ENCODE measurements at places on chromosomes 16 and 17. TPM values are rescaled to one million over a fixed set of nuclear protein-coding genes. Genes with fewer than 3 reads are reported as not detected.

STRADA gene
- 40.9 TPM for total RNA-seq

UMOD gene
- total RNA-seq, result not detected

LDHD gene
- total RNA-seq, result not detected

CALB2 gene
- not detected for total RNA-seq

DNA sequence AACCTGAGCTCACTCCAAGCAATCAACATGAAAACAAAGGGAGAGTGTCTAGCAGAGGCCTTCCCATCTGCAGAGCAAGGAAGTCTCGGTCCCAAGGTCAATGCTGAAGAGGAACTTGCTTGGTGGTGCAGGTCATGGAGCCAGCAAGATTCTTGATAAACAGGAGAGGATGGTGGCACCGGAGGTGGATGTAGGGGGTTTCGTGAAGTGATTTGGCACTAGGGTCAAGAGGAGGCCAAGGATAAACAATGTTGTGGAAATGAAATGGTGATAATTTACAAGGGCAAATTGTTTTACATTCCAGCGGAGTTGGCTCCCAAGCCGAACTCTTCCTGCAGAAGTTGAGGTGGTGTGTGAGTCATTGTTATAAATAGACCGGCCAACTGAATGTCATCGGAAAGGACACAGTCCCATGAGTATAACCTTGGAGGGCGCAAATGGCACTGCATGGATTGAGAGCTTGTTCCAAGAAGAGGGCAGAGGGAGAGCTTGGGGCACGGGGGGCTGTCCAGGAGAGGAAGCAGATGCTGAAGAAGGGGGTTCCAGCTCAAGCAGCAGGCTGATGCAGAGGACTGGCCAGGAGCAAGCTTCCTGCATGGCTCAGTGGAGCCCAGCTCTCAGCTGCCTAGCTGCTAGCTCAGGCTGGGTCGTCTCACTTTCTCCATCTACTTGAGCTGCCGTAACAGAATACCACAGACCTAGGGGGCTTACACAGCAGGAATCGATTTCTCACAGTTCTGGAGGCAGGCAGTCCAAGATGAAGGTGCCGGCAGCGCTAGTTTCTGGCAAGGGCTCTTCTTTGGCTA lies 136.6 kb downstream of the COPRS start:
- DNase-seq, result no peak

DNA sequence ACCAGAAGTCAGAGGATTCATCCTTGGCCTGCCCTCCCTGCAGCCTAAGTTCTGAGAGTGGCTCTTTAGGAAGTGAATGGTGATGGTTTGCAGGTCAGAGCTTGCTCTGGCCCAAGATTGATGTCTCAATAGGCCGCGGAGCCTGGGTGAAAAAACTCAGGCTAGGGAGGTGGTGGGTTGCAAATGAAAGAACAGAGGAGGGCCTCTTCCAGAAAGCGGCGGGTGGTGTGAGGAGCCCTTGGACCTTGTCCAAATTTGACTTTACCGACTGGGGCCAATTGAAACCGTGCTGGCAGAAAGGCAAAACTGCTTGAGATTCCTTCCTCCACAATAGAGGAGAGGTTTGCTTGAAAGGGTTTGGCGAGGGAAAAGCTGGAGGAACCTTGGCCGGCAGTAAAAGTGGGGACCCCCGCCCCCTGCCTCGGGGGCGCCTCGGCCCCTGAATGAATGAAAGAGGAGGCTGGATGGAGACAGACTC lies 331.3 kb downstream of the SEC14L1 start:
- no peak for DNase-seq

- DNase-seq, result no peak
Measured at GRCh38 chr17:65609749-65610148, 48.3 kb upstream of the AXIN2 start.

DNA sequence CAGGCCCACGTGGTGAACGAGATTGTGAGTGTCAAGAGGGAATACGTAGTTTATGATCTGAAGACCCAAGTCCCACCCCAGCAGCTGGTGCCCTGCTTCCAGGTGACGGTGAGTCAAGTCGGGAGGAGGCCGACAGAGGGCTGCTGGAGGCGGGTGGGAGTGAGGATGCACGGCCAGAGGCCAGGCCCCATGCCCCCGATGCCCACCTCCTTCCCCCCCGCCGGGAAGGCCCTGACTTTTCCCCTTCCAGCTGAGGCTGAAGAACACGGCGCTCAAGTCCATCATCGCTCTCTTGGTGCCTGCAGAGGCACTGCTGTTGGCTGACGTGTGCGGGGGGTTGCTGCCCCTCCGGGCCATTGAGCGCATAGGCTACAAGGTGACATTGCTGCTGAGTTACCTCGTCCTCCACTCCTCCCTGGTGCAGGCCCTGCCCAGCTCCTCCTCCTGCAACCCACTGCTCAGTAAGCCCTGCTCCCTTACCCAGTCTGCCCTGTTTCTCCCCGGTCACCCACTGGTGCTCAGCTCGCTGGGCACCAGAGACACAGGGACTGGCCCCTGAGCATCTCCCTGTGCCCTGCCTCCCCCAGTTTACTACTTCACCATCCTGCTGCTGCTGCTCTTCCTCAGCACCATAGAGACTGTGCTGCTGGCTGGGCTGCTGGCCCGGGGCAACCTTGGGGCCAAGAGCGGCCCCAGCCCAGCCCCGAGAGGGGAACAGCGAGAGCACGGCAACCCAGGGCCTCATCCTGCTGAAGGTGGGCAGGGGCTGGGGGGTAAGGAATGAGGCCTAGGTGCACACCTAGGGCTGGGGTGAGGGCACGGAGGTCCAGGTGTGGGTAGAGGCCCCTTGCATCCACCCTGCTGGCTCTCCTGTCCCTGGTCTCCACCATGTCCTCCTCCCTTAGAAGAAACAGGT lies 2.6 kb downstream of the ZACN start:
- DNase-seq, result no peak
